ENCODE measurements at places on chromosomes 2 and 18.

DNA sequence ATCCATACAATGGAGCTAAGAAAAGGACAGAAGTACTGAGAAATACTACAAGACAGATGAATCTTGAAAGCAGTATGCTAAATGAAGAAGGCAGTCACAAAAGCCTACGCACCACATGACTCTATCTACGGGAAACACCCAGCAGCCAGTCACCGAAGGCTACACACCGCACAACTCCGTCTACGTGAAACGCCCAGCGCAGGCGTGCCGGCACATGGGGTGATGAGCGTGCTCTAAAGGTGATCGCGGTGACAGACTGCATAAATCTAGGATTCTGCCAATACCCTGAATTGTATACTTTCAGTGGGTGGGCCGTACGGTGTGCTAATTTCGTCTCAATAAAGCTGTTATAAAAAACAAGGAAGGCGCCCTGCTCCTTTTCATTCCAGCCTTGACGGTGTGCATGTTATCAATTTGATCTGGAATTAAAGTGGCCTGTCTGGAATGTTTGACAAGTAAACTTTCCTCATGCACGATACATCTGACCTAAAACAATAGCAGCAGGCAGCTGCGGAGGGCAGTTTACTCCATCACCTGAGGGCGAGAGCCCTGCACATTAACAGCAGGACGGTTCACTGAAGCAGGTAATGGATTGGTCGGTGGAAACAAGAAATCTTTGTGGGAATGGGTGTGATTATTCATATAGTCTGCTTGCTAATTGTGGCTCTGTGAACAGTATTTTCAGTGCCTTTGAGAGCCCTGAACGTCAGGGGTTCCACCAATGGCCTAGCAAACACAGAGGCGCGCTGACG, 86.2 kb upstream of the SALL3 start:
- DNase-seq, result peak; percentile 59

DNA sequence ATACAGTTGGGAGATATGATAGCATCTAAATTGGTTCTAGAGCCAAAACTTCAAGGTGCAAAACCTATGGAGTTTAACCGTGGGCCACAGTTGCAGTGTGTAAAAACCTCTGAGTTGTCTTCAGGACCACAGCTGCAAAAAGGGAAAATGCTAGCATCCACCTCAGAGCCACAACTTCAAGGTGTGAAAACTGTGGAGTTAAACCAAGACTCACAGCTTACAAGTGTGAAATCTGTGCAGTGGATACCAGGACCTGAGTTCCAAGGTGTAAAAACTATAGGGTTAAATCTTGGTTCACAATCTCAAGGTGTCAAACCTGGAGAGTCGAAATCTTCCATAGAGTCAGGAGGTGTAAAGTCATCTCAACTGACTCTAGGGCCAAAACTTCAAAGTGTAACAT, 10.4 kb upstream of the ZNF512 start:
- no peak for DNase-seq

DNA sequence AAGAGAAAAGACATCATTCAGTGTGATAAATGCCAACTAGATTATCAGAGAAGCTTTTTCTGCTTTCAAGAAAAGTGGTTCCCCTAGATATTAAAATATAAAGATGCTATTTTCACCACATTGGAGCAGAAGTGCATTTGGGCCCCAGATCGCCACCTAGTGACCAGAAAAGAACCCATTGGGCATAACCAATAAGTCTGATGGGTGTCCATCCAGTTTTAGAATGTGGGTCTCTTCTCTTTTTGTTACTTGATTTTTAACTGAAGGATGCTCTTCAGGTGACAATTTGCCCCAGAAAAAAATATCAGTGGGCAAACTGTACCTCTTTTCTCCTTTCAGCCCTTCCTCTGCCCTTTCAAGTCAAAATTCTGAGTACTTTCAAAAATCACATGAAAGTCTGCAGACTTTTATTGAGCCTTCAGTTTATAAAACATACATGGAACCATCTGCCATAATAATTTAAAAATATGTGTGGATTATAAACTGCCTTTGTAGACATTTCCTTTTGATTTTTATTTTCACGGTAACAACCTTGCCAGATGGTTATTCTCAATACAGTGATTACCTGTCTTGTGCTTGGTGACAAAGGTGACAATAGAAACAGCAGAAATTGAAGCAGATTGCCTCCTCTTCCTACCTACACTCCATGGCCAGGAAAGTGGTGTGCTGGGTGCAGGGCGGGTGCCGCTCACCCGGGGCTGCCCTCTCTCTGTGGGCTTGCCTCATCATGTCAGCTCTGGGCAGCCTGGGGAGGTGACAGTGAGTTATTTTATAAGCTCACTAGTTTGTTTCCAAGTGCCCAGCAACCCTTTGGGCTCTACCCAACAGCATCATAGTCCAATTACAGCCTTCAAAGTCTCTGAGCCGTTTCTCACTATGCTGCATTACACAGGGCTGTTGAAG, 124.5 kb downstream of the DCDC2C start:
- DNase-seq, result peak; percentile 24

DNA sequence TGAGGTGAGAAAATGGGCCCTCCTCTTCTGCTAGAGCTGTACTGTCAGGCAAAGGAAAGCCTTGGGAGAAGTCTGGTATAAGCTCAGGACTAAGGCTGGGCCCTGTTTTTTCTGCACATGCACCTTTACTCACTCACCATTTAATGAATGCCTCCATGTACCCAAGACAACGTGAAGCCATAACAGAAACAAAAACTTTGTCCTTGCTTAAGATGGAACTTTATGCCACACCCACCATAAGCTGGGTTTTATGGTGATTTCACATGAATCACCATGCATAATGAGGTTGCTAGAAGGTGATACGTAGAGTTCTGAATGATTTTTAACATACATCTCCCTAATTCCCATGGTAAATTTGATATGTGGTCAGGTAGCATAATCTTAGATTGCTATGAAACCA, 63.7 kb upstream of the CYP26B1 start:
- DNase-seq, result no peak

DNA sequence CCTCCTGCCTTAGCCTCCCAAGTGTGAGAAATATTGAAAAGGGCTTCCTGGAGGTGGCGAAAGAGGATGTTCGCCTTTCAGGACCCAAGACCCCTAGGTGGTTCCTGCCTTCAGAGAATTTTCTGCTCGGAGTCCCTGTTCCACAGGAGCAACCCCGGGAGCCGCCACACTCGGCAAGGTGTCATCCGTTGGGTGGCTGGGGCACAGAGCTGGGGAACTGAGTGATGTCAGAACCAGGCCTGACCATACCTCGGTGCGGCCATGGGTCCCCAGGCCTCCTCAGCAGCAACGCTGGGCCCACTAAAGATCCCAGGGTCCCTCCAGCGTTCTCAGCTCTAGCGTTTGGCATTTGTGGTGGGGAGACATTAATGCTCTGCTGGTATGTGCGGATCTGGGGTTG, 23.7 kb upstream of the TAF1B start:
- no peak for DNase-seq

DNA sequence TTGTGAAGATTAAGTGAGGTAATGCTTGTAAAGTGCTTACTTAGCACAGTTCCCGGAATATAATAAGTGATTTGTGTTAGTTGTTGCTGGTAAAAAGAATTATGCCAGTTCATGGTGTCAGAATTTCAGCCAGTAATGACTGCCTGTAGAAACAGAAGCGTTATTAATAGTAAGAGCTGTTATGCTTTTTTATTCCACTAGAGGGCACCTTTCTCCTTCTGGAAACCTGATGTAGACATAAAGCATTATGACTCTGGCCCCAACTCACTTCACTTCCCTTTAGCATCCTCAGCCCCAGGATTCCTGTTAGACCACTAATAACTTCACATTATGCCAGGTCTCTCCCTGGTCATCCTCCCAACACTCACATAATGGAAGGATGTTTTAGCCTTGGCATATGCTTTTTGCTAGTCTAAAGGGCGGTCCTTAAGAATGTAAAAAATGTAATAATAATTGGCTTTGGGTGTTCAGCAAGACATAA, 34.9 kb downstream of the C18orf54 start:
- peak; percentile 89 for DNase-seq

DNA sequence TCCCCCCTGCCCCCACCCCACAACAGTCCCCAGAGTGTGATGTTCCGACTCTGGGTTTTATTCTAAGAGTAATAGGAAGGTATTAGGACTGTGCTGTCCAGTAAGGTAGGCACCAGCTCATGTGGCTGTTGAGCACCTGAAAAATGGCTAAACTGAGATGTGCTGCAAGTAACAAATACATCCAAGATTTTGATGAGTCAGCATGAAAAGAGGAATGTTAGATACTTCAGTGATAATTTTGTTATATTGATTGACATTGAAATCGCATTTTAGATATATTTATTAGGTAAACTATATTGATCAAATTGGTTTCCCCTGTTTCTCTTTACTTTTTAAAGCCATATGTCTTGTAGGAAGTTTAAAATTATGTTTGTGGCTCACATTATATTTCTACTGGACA, 147.8 kb downstream of the FTCDNL1 start:
- no peak for DNase-seq

GRCh38 chr2:218093879-218094278, 24.8 kb downstream of the RUFY4 start:
- DNase-seq, result no peak

GRCh38 chr2:199955007-199955338, 318 bp downstream of the TYW5 start:
- no peak for DNase-seq

DNA sequence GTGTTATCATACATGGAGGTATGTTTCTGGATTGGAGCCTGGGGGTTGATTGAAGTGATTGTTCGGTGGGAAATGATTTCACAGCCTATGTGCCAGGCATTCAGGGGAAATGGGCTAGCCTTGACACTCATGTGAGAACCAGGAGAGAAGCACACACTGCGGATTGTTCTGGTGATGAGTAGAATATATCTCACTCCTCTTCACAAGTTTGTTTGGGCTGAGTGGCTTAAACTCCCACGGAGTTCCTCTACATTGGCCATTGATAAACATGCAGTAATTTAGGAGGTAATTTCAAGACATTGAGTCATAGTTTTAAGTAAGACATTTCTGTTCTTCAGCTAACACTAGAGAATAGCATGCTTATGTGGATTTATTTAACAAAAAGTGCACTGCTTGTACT, 498.9 kb upstream of the NETO1 start:
- DNase-seq, result no peak
